ENCODE measurements at places on chromosomes 12 and 14. TPM values are rescaled to one million over a fixed set of nuclear protein-coding genes. Genes with fewer than 3 reads are reported as not detected.

- DNase-seq = peak; percentile 13
Observed at GRCh38 chr12:67989184-67989920, at the start of gene IFNG-AS1. TSS of gene IFNG-AS1 (plus strand) at chr12:67989447.

DNA sequence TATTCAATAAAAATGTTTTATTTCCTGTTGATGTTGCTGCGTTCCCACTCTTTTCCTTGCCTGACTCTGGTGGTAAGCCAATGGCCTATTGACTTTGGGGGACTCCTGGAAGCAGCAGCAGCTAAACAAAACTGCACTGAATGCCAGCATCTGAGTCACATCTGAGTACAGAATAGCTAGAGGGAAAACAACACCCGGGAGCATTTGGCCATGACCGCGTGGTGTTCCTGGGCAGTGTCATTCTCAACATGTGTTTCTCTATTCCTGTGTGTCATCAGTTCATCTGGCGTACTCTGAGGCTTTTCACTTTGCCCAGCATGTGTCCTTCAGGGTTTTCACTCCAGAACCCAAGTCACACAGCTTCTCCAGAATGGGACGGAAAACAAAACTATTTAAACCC, 238.8 kb downstream of the PAWR start:
- no peak for DNase-seq

- DNase-seq = no peak
Observed at GRCh38 chr12:78853231-78853630, 11.3 kb upstream of the SYT1 start.

DNA sequence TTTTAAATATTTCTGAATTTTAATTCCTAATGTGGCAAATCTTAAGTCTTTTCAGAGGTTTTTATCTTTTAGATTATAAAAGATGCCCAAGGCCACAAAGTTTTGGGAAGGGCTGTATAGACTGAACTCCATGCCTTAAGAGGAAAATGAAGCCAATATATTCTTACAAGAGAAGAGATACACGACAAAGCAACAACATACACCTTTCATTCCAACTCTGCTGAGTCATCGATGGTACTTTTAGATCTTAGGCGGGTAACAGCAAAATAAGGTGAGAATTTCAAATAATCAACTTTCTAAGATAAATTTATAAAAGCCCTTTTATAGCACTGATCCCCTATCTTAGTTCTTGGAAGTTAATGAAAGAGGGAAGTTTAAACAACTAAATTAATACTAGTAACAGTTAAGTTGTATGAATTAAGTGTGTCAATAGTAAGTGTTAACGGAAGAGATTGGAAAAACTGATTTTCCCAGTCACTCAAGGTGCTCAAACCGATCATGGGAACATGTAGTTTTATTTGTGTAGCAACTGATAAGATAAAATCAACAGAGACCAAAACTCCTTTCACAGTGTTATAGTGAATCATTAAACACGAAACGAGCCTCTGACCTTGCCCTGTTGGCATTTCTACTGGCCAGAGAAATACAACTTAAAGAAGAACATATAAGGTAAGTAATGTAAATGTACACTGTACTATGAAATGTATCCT, 18.8 kb upstream of the PIK3C2G start:
- no peak for DNase-seq

DNA sequence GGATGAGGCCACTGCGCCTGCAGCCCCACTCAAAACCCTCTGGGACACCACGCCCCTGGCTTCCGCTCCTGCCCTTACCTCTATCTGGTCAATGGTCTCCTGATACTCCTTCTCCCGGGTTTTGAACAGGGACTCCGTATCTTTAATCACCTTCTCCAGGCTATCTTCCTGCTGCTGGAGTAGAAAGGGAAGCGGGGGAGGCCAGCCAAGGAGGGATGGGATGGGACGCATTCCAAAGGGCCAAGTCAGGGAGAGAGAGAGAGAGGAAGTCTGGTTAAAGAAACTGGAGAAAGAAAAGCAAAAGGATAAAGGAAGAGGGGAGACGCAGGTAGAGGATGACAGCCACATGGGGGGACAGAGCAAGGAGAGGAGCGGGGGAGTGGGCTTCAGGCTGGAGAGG, 7.9 kb downstream of the IFFO1 start:
- no peak for DNase-seq

- no peak for DNase-seq
Observed at GRCh38 chr12:118391424-118391823, 15.1 kb downstream of the SUDS3 start.

- DNase-seq = no peak
Observed at GRCh38 chr12:92469837-92470236, 233.0 kb upstream of the PLEKHG7 start.

- no peak for DNase-seq
Observed at GRCh38 chr12:118690506-118690905, 290.8 kb upstream of the SRRM4 start.

- DNase-seq = no peak
Observed at GRCh38 chr12:75812271-75813018, 219.1 kb downstream of the PHLDA1 start.

DNA sequence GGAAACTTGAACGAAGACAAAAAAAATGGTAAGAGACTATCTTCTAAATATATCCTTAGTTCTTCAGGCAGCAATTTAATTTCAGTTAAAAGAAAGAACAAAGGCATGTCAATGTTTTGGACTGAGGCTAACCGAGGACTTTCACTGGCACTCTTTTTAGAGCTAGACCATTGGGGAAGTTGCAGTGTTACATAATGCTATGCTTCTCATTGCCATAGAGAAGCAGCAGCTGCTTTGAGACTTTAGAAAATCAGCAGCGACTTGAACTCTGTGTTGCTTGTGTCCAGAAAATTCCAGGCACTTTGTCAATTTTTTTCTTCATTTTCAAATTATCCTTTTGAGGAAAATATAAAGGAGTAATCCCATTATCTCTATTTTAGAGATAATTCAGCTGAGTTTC, 964.2 kb downstream of the NRXN3 start:
- no peak for DNase-seq

- no peak for DNase-seq
Observed at GRCh38 chr14:105700622-105701288, 174.4 kb downstream of the TMEM121 start.

DNA sequence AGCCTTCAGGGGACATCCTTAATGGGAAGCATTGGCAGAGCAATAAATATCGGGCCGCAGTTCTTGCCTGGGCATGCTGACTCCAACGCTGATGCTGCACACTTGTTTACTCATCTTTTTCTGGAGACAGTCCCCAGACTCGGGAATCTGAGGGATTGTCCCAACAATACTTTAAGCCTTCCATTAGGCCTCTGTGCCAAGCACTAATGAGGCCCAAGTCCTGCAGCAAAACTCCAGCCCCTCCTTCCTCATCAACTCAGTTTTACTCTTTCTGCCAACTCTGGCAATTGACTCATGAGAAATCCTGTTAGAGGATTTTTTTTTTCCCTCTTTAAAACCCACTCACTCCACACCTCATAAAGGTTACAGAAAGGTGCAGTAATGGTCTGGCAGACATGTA, 233.4 kb upstream of the PELI2 start:
- no peak for DNase-seq

- no peak for DNase-seq
Observed at GRCh38 chr12:127336416-127336815, 930.6 kb upstream of the TMEM132C start.

- DNase-seq = no peak
Observed at GRCh38 chr14:28406196-28406595, 360.4 kb upstream of the FOXG1 start.

- DNase-seq = no peak
Observed at GRCh38 chr12:109814600-109815150, 18.5 kb downstream of the TRPV4 start.

DNA sequence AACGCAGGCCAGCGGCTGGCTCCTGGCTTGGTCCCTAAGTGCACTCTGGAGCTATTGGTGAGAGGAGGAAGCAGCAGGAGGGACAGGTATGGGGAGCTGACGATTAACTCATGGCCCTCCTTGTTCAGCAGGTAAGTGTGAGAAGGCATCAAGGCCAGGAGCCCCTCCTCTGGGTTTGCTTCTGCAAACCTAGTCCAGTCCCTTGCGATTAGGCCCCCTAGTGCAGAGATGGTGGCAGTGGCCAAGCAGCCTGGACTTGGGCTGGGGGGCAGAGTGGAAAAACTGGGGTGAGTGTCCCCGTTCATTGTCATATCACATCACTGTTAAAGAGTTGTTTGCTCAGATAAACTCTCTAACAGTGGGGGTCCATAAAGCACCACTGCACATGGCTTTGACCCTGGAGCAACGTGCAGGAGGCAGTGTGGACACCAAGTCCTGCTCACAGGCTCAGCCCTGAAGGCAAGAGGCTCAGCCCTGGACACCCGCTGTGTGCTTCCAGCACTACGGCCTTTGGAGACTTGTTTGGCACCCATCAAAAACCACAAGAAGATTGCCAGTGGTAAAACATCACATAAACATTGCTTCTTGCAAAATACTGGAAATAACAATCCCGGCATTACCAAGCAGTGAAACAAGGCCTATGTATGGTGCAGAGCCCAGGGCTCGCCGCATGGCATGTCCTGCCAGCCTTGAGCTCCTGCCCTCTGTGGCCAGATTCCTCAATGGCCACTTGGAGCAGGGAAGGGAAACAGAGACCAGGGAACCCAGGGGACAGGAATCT, 184.3 kb upstream of the RTL1 start:
- no peak for DNase-seq

DNA sequence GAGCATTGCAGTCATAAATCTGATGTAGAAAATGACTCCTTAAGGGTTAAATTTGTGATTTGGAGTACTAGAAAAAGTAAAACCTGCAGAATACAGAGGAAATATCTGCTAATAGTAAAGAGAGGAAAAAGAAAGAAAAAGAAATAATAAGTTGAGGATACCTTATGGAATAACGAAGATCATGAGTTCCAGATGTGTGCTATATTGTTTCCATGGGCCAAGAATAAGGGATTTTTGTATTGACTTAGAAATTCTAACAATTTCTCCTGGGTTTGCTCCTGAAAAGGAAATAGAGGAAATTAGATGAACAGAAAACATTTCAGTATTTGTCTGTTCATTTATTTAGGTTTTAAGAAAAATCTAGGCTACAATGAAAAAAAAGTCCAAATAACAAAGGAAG, 115.3 kb downstream of the ALG10B start:
- no peak for DNase-seq

DNA sequence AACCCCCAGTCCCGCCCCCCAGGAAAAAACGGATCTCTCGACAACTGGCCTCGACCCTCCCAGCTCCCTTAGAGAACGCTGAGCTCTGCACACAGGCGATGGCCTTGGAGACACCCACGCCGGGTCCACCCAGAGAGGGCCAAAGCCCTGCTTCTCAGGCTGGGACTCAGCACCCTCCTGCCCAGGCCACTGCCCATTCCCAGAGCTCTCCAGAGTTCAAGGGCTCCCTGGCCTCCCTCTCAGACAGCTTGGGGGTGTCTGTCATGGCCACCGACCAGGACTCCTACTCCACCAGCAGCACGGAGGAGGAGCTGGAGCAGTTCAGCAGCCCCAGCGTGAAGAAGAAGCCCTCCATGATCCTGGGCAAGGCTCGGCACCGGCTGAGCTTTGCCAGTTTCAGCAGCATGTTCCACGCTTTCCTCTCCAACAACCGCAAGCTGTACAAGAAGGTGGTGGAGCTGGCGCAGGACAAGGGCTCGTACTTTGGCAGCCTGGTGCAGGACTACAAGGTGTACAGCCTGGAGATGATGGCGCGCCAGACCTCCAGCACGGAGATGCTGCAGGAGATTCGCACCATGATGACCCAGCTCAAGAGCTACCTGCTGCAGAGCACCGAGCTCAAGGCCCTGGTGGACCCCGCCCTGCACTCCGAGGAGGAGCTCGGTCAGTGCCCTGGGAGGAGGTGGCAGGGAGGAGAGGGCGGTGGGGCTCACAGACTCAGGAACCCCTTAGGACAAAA, 95.8 kb downstream of the LGMN start:
- DNase-seq = no peak

DNA sequence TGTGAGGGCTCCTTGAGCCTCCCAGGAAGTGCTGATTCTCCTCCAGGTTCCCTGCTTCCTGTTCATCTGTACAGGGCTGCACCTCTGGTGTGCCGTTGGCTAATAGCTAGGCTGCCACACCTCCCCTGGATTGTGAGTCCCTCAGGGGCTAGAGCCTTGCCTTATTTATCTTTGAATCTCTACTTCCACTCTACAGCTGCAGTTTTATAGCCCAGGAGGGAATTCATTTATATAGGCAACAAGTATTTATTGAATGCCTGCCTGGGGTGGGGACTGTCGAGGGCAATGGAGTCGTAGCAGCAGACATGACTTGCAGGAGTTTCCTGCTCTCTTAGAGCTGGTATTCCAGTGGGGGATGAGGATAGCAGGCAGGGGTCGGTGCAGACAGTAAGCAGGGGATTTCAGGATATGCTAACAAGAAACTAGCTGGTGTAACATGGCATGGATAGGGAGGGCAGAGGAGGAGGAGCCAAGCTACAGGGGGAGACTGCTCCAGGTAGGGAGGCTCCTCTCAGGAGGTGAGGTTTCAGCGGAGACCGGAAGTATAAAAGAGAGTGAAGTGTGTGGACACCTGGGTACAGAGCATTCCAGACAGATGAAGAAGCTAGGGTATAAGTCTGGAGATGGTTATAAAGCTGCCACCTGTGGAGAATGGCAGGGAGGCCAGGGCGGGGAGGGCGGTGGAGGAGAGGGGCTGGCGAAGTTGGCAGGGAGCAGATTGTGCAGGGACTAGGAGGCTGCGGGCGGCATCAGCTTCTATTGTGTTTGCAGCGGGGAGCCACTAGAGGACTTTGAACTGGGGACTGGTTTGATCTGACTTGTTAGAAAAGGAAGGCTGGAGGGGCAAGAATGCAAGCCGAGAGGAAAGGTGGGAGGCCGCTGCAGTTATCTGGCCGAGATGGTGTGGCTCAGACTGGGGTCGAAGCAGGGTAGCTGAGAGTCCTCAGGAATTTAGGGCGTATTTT, 17.2 kb downstream of the USP30 start:
- no peak for DNase-seq

GRCh38 chr14:38420048-38420447, 164.2 kb upstream of the CLEC14A start:
- no peak for DNase-seq

- no peak for DNase-seq
Observed at GRCh38 chr12:120965534-120966091, 12.7 kb upstream of the HNF1A start.

The SDR9C7 gene
- not detected for total RNA-seq

The OR4K2 gene
- total RNA-seq = not detected

The NPFF gene
- not detected for total RNA-seq

The G2E3 gene
- total RNA-seq = 21.7 TPM

The SP1 gene
- total RNA-seq = 73.5 TPM

The KRT4 gene
- not detected for total RNA-seq

The FAR2 gene
- total RNA-seq = 4.9 TPM

The GPR132 gene
- total RNA-seq = 51.5 TPM

The RD3L gene
- not detected for total RNA-seq

The AICDA gene
- 0.35 TPM for total RNA-seq

The KRT7 gene
- 2.7 TPM for total RNA-seq

The SERPINA5 gene
- 0.99 TPM for total RNA-seq

The OLR1 gene
- total RNA-seq = 0.12 TPM

The MYF6 gene
- total RNA-seq = not detected

The TEX52 gene
- not detected for total RNA-seq

The E2F7 gene
- total RNA-seq = 0.13 TPM

The KLHL33 gene
- 0.65 TPM for total RNA-seq

The AMHR2 gene
- total RNA-seq = not detected

The ESPL1 gene
- 1.5 TPM for total RNA-seq

The TMEM52B gene
- total RNA-seq = not detected

The AMN gene
- total RNA-seq = 8.3 TPM

The LRP1-AS gene
- not detected for total RNA-seq

Data from T-cell (primary cell).